ENCODE measurements at places on chromosomes 11 and 22. TPM values are rescaled to one million over a fixed set of nuclear protein-coding genes. Genes with fewer than 3 reads are reported as not detected.

DNA sequence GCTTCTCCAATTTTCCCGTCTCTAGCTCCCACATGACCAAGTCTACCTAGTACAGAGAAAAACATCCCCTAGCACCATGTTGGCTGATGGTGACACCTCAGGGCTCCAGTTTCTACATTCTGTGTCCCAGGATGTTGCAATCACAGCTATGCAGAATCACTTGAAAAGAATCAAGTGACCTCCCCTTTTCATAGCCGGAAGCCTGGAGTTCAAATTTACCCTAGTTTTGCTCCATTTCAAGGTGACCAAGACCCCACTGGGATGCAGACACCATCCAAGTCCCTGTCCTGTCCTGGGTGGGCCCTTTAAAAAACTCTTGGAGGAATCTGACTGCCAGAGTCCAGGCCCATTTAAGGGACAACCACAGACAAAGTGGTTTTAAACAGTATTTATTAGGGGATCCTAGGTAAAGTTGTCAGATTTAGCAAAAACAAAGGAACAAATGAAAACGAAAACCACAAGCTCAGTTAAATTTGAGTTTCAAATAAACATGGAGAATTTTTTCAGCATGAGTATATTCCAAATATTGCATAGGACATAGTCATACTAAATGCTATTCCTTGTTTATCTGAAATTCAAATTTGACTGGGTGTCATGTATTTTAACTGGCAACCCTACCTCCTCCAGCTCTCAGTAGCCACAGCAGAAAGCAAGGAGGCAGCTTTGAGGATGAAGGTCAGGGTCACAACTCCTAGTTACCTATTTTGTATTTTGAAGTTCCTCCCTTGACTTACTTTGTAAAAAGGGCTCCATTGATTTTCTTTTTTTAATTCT, 52.4 kb downstream of the MIAT start:
- DNase-seq: no peak

DNA sequence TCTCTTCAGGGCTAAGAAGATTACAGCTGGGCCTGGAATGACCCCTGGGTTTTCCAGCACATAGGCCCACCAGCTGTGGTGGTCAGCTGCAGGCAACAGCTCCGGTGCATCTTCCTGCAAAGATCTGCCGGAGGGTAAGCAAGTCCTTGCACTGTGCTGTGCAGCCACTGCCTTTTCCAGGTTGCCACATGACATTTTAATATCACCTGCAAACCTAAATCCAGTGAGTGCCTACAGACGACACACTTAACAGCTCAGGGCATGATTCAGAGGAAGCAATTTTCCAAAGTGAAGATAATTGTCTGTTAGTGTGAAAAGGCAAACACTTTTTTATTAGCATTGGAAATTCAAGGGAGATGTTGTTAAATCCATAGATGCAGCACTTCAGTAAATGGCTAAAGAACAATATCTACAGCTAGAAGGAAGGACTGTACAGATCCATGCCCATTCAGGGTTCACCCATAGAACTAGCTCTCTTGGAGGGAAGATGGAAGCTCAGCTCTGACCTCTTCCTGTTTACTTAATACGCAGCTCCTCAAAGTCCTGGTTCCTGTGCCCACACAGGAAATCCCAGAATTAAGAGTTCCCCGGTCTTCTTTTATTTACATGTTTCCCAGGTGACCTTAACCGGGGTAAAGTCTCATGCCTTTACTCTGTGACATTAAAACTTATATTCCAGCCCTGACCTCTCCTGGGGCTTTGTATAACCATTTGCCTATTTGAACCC, 13.3 kb upstream of the NRIP3 start:
- DNase-seq: no peak

GRCh38 chr11:126573325-126573978, 218.0 kb downstream of the ST3GAL4 start:
- DNase-seq: no peak

- no peak for DNase-seq
These were observed 26.5 kb upstream of the SLC22A9 start for GRCh38 chr11:63343130-63343529.

GRCh38 chr22:31610611-31611010, 51.4 kb downstream of the PISD start:
- DNase-seq: no peak

DNA sequence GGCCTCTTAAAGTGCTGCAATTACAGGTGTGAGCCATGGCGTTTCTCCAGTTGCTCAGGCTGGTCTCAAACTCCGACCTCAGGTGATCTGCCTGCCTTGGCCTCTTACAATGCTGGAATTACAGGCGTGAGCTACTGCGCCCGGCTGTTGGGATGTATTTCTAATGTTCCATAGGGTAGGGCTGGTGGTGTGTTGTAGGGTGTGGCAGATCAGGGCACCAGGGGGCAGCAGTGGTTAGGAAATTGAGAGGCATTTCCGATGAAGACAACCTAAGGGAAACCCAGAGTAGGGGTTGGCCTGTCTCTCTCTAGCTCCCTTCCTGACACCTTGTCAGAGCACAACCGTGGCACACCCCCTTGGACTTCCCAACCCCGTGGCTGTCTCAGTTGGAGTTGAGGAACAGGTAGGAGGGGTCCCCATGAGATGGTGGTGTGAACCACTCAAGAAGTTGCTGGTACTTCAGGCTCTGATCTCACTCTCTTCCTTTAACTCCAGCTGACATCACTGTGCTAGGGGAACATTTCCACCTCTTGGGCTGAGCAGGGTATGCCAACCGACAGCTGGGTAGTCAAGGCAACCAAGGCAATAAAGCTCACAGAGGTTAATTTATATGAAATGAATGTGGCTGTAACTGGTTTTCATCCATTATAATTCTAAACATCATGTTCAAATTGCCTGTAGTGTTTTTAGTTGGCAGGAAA, 33.0 kb downstream of the YWHAH start:
- DNase-seq: peak; percentile 84

MMP27 gene
- polyA plus RNA-seq: not detected

CABP4 gene
- 0.49 TPM for polyA plus RNA-seq

Data from kidney (tissue), 22 donors.